ENCODE measurements at places on chromosomes 4 and X. TPM values are rescaled to one million over a fixed set of nuclear protein-coding genes. Genes with fewer than 3 reads are reported as not detected.

GRCh38 chr4:160265836-160266235 lies 1163.0 kb downstream of the RAPGEF2 start:
- DNase-seq = no peak

GRCh38 chr4:76212851-76213414 lies 691 bp downstream of the SCARB2 start:
- DNase-seq = no peak

DNA sequence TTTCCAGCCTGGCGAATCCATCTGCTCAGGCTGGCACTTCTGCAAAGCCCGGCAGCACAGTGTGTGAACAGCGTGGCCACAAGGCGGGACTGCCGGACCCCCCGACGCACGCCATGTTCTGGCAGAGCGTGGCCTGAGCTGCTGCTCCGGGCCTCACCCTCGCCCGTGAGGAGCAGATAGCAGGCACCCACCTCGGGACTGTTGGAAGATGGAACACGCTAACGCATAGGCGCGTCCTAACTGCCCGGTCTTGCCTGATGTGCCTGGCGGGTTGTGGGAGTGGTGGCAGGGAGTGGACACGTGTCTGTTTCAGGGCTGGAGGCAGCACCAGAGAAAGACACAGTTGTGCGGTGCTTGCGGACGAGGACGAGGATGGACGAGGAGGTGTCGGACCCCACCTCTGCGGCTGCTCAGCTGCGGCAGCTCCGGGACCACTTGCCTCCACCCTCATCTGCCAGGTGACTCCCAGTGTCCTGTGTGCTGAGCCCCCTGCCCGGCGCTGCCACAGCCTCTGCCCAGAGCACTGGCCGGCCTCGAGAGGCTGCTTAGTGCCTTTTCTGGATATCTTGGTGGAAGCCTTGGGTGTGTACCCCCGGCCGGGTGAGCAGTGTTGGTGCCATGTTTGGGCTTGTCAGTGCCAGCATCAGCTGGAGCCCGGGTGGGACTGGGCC lies 28.2 kb downstream of the UVSSA start:
- DNase-seq = no peak

GRCh38 chrX:38156838-38157237 lies 63.8 kb downstream of the SRPX start:
- DNase-seq = no peak

- no peak for DNase-seq
These were observed 22.8 kb downstream of the FHIP1A start for GRCh38 chr4:151431728-151432127.

- DNase-seq = peak; percentile 65
These were observed 58.6 kb upstream of the ZC4H2 start for GRCh38 chrX:65034668-65035445.

GRCh38 chr4:149555799-149556198 lies 259.8 kb downstream of the IQCM start:
- DNase-seq = no peak

DNA sequence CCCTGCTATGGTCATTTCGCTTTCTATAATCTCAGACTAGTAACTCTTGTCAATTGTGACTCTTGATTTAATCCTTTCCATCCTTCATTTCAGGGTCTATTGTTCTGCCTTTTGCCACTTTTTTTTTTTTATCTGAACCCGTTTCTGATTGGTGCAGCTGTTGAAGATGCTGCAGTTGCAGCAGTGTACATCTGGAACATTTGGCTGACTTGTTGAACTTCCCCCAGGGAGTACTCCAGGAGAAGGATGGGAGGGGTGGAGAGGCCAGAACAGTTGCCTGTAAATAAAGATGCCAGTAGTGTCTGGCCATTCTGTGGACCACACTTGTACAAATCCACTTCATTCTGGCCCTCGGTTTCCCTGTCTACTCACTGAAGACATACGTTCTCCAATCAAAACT lies 1.0 kb upstream of the EDA start:
- no peak for DNase-seq

SLC6A14 gene
- 0.27 TPM for polyA plus RNA-seq

DNA sequence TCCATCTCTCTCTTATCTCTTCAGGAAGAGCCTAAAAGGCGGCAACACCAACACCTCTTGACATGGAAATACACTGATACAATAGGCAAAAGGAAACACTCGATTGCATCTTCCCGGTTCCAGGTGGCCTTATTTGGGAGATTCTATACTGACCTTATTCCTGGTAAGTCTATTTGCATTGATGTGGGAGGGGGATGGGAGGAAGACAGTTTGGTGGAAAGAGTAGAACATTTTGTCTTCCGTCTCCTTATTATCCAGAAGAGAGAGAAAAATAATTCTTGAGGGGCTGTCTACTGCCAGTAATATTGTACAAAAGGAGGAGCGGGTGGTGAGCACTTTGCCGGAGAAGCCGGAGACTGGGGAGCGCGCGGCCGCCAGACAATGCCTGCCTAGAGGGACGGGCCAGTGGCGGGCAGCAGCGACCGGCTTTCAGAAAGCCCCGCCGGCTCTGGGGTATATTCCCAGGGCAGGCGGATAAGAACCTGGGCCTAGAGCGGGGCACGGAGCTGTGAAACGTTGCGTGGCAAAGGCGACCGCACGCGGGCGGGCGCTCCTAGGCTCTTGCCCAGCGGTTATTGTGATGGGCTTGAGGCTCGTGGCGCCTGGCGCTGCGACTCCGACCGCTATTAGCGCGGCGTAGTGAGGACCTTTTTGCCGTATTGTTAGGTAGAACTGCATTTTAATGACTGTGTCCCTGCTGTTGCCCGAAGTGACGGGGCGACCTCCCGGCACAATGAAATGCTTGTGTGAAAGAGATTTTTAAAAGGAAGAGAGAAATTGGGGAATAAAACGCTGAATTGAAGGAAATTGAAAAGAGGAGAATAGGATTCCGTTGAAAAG lies 518 bp downstream of the PRDM8 start:
- no peak for DNase-seq

DNA sequence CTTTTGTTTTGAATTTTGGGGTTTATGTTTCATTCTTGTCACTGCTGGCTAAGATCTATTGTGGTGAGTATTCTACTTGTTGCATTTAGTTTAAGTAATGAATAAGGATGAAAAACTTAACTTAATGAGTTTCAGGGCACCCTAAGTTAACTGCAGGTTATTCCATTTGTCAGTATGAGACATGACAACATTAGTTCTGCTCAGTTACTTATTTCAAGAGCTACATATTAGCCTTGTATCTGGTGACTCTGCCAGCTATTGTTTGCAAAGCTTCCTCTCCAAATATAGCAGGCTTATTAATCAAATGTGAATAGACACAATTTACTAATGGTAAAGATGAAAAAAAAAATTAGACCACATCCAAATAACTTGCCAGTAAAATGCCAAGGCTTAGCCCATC lies 567.1 kb downstream of the IL15 start:
- DNase-seq = no peak

ARX gene
- not detected for polyA plus RNA-seq

DNA sequence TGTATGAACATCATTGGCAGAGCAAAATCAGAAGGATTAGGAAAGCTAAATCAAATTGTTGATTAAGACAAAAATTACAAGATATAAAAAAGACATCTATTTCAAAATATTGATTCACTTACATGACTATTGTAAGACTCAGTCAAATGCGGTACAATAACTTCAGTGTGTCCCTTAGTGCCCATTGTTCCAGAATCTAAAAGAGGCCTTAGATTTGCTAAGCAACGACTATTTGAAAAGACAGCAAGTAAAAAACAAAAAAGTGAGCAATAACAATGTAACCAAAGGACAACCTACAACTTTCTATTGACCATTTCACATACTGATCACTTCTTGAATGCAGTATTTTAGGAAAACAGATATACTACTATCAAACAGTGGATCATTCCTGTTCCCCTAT lies 65.6 kb downstream of the UBA6 start:
- no peak for DNase-seq
